AG08395 (cell line): ENCODE measurements at places on chromosomes 1 and 21.
A peak's percentile ranks its signal among the peaks of the same experiment; 100 is the strongest.

DNA sequence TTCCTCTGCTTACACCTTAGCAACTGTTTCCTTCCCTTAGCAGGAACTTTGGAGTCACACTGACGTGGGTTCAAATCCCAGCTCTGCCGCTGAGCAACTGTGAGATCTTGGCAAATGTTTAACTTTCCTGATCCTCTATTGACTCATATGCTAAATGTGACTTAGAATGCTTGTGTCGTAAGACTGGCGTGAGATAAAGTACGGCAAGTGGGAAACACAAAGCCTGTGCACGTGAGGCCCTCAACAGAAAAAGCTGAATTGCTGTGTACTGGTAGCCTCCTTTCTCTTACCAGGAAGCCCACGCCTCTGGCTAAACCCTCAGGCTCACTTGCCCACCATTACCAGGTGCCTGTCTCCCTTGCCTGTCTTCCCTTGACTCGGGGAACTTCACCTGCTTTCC, 135.4 kb upstream of the TNR start:
- no peak for DNase-seq

DNA sequence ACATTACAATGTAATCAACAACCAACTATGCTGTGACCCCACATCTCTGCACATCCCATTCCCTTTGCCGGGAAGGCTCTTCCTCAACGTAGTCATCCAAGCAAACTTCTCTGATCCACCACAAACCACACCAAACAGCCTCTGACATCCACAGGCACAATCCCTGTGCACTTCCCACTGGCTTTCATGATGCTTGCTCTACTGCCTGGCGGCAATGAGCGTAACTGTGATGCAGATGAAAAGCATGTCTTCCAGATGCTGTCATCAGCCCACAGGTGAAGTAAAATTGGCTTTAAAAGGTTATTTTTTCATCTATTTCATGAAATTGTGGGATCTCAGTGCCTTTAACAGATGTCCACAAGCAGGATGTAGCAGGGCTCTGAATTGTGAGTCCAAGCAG, 635.2 kb downstream of the SMYD3 start:
- peak; percentile 86 for DNase-seq

DNA sequence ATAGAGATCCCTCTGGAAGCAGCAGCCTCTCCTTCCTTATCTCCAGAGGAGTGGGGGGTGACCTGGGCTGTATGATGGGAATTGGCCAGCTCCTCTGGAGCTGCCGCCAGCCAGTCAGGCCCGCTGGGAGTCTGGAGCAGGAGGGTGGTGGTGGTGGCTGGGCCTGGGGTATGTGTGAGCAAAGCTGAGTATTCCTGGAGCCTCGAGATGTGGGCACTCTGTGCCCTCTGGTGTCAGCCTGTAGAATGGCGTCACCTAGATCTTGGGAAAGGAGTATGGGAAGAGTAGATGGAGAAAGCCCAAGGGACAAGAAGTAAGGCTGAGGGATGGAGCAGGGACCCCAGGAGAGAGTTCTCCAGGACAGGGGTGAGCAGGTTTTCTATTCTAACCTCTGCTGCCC, 16.0 kb downstream of the VANGL2 start:
- DNase-seq = peak; percentile 60

- DNase-seq = no peak
Measured at GRCh38 chr1:24921938-24922662, 8.0 kb downstream of the RUNX3 start.

- DNase-seq = peak; percentile 56
Measured at GRCh38 chr1:153866045-153866850, 56.5 kb downstream of the GATAD2B start.

- peak; percentile 35 for DNase-seq
Measured at GRCh38 chr1:43302721-43303470, 2.1 kb downstream of the TIE1 start.

DNA sequence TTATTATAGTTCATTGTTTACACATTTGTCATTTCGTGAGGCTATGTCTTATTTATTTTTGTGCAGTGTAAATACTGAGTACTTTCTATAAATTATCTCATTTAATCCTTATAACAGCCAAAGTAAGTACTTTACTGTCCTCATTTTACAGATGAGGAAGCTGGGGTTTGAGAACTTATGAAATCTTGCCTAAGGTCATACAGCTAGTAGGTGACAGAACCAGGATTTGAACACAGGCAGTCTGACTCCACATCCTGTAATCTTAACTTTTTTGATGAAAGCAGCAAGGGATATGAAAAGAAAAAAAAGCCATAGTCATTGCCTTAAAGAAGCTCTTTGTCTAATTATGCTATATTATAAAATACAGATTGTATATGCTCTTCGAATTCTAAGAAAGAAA, 107.1 kb upstream of the BMP8A start:
- DNase-seq = no peak

DNA sequence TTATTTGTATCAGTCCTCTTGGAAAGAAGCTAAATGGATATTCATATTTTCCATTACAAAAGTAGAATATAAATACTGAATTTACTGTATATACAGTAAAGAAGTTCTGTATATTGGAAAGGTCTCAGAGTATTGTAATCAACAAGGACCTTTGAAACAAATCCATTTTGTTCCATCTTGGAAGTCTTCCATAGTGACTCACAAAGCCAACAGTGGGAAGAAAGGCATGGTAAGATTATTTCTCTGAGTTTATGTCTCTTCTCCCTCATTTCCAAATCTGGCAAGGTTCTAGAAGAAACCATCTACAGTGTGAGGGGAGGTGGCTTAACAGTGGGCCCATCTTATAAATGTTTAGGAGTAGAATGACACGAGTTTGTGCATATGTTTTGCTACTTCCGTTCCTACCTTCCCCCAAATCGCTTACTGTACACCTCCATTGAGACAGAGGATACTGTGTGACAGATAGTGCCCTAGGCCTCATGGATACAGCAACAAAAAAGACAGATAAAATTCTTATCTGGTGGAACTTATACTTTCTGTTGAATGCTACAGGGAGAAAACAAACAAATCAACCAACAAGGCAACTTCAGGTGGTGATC, 22.1 kb upstream of the SSX2IP start:
- DNase-seq = peak; percentile 54

- DNase-seq = peak; percentile 60
Measured at GRCh38 chr1:25797939-25798338, 2.1 kb upstream of the SELENON start.

GRCh38 chr1:211638689-211639101, 36.7 kb downstream of the NEK2 start:
- DNase-seq = no peak

- peak; percentile 42 for DNase-seq
Measured at GRCh38 chr1:51423073-51423821, 92.9 kb upstream of the TTC39A start.

GRCh38 chr1:207289756-207290155, 31.7 kb upstream of the CD55 start:
- DNase-seq = no peak
